ENCODE measurements at places on chromosomes 7 and 10. TPM values are rescaled to one million over a fixed set of nuclear protein-coding genes. Genes with fewer than 3 reads are reported as not detected.

GRCh38 chr7:66740302-66740979 lies at the start of gene RABGEF1:
Gene RABGEF1 (plus strand): TSS chr7:66740733. CDS start chr7:66771900, 31,167 bp downstream.
- DNase-seq: peak; percentile 98

DNA sequence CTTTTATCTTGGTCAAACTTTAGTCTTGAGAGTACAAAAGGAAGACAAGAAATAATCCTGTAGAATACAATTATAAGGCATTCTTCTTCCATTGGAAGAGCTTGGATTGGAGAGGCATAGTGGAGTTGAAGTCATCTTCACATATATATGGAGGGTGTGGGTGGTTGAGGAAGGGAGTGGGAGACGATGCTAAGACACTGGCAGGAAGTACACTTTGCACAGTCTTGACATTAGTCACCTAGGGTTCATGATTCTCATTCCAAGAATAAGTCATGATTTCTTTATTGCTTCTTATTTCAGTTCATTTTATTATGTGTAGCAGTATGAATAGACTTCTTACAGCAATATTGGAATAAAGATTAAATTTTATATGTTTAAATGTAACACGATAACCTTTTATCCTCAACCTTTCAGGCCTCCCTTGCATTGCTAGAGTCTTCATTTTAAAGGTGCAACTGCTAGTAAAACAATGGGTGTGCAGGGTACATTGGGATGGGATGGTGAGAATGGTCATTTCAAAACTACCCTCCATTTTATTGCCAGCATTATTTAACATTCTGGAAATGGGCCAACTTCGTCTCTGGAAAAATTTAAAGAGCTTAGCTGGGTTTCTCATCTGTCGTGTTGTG lies 12.3 kb upstream of the SLC26A3 start:
- no peak for DNase-seq

- DNase-seq: no peak
Measured at GRCh38 chr7:39102234-39102633, 124.5 kb downstream of the POU6F2 start.

DNA sequence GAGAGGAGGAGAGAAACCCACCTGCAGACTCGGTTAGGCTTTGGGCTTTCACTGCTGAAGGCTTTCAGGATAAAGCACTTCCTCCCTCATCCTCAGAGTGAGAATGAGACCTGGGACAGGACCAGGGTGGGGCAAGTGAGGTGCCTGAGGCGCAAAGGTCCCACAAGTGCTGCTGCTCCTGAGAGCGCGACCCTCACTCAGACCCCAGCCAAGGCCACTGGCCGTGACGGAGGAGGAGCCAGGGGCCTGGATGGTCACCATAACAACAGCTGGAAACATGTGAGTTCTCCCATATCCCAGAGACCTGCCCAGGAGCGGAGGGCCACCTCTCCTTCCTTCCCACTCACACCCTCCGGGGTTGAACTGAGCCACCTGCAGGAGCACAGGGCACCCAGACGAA lies 46.9 kb upstream of the MKRN1 start:
- DNase-seq: no peak

DNA sequence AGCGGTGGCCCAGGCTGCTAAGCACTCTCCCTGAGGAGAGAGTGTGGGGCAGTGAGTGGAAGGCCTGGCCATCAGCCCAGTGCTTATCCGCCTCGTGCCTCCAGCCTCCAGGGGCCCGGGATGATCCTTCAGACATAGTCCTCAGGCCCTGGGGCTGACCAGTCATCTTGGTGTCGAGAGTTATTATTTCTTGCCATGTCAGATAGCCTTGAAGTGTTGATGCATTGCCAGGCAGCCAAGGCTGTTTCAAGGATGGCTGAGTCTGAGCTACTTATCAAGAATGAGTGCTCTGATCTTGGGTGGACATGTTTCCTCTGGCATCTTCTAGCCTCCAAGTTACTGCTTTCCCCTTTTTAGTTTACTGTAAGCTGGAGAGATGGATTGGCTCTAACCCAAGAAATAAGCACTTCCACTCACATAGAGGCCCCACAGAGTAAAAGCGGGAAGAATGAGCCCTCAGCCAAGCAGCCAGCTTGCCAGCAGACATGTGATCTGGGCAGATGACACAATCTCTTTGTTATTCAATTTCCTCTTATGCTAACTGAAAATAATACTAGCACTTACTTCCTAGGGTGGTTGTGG lies 136.5 kb upstream of the NAMPT start:
- DNase-seq: peak; percentile 64

- no peak for DNase-seq
Measured at GRCh38 chr10:17199351-17199804, 2.1 kb downstream of the TRDMT1 start.

GRCh38 chr10:110898391-110898790 lies 20.6 kb downstream of the BBIP1 start:
- no peak for DNase-seq

DNA sequence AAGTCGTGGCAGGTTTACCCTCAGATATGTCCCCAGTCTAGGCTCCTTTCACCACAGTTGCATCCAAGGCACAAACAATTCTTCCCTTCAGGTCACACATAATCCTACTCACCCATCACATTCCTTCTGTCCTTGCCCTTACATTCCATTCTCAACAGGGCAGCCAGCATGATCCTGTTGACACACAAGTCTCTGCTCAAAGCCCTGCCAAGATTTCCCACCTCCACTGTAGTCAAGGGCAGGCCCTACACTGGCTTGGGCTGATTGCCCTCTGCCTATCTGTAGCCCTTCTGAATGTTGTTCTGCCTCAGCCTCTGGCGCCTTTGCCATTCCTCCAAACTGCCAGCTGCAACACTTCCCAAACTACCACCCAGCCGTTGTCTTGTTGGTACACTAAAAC lies 187.9 kb upstream of the AKR1E2 start:
- DNase-seq: peak; percentile 40

The UTF1 gene
- total RNA-seq: not detected

The SLC13A1 gene
- not detected for total RNA-seq

The NOS3 gene
- 24.1 TPM for total RNA-seq
